ENCODE measurements at places on chromosomes 5 and 9. TPM values are rescaled to one million over a fixed set of nuclear protein-coding genes. Genes with fewer than 3 reads are reported as not detected.

The SPINK13 gene
- not detected for total RNA-seq

The SLC46A2 gene
- total RNA-seq = not detected

The BAAT gene
- 0.07 TPM for total RNA-seq

The PPP2R2B gene
- total RNA-seq = 0.21 TPM

The SPZ1 gene
- not detected for total RNA-seq

The PCDHA12 gene
- 3.8 TPM for total RNA-seq

The PCDHA9 gene
- total RNA-seq = 0.43 TPM

The SEMA5A gene
- 1.8 TPM for total RNA-seq

The TSLP gene
- total RNA-seq = 1.2 TPM

The BTNL8 gene
- total RNA-seq = not detected

The UBE2QL1 gene
- total RNA-seq = not detected

The SPINK7 gene
- total RNA-seq = 37.3 TPM

The STPG3 gene
- not detected for total RNA-seq

The AGGF1 gene
- total RNA-seq = 31.8 TPM

The PCDHB2 gene
- total RNA-seq = 0.34 TPM

The ADCY2 gene
- 0.07 TPM for total RNA-seq

The GRIA1 gene
- total RNA-seq = under 0.01 TPM

The TMOD1 gene
- total RNA-seq = not detected

Measured in nasal cavity respiratory epithelium epithelial cell of viscerocranial mucosa (primary cell).